Stimulated activated CD8-positive, alpha-beta memory T cell treated with anti-CD3 and anti-CD28 coated beads, Interleukin-4, amount 100 ng/mL, for 1 hour (primary cell): ENCODE measurements at places on chromosomes 4 and X.

GRCh38 chr4:17347445-17347844 is 164.4 kb downstream of the QDPR start:
- no peak for DNase-seq

GRCh38 chr4:12118651-12119213 is 690.0 kb upstream of the HS3ST1 start:
- DNase-seq, result no peak

DNA sequence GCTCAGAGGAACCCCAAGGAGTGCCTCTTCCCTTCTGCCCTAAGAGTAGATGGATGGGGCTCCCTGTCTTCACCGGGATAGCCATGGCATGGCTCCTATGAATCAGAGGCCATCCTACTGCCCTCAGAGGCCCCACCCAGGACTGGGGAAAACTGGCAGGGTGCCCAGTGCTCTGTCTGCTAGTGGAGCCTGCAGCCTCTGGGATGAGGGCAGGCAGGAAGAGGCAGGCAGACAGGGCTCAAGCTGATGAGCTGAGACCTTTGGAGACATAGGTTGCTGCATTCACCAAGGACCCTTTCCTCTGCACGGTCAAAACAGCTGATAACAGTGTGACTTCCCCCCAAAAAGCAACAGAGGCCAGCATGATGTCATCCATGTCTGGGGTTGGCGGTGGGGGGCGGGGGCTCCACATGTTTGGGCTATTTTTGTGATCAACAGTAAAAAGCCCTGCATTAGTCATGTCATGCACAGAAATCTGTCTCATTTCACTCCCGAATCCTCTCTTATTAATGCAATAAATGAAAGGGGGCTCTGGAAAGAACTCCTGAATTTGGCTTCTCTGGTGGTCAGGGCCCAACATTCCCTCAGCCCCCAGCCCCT is 207.6 kb upstream of the MAMLD1 start:
- DNase-seq, result no peak

- DNase-seq, result no peak
These were observed 1144.8 kb downstream of the ADGRL3 start for GRCh38 chr4:62344915-62345314.

DNA sequence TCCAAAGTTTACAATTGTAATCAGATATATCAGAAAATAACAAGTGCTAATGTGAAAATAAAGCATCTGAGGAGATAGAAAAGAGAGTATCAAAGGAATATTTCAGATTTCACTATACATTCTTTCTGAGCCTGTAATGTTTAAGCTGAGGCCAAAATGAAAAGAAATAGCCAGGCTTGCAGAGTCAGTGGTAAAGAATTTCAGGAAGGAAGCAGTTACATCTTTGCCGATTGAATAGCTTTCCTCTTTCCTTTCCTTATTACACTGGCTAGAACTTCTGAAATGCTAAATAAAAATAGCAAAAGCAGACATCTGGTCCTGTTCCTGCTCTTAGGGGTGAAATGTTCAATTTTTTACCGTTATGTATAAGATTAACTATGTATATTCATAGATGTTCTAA is 1441.6 kb upstream of the PCDH7 start:
- no peak for DNase-seq

DNA sequence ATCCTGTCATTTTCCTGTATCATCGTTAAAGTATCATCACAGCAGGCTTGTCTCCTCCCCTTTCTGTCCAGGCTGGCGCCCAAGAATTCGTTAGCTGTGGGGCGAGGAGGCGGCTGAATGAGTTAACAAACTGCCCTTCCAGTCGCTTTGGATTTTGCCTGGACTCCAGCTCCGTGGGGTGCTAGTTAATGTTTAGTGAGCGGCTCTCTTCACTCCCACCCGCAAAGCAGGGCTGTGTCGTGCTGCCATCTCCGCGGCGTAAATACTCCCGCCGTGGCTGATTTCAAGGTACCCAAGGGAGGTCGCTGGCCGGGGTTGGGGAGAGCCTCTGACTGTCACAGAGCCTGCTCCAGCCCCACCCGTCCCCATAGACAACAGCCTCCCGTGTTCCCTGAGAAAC is 44.9 kb upstream of the SPRY1 start:
- no peak for DNase-seq

- DNase-seq, result no peak
These were observed 196.6 kb upstream of the AGA start for GRCh38 chr4:177638871-177639270.

GRCh38 chrX:3548765-3549391 is 164.6 kb downstream of the PRKX start:
- DNase-seq, result no peak

DNA sequence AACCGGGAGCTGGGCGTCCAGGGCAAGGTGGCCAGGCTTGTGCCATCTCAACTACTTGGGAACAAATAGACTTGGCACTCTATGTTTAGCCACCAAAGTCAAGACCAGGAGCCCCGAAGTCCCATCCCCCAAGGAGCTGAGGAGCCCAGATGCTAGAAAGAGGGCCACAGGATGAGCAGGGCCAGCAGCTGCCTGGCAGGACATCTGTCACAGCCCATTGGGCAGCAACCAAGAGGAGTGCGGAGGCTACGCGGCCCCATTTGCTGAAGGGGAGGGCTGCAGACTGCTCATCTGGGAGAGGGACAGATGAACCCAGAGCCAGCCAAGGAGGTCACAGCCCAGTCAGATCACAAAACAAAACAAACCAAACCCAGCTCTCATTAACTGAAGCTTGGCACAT is 22.9 kb upstream of the SOWAHD start:
- no peak for DNase-seq

GRCh38 chr4:45693746-45694145 is 430.1 kb downstream of the GABRG1 start:
- no peak for DNase-seq

DNA sequence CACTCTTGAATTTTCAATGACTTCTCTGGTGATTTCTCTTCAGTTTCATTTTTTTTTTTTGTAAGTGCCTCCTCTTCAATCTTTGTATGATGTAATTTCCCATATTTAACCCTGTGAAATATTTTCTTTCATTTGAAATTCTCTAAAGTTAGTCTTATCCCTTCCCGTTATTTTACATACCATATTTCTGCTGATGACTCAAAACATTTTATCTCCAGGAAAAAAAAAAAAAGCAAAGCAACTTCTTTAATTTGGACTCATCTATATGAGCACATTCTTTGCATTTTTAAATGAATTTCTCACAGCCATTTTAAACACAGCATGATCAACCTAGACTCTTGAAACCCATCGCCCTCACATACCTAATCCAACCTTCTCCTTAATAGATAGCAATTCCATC is 1831.4 kb downstream of the ARAP2 start:
- DNase-seq, result no peak

GRCh38 chrX:132382068-132382467 is 106.8 kb downstream of the MBNL3 start:
- no peak for DNase-seq

GRCh38 chr4:141702472-141703182 is 66.2 kb downstream of the IL15 start:
- DNase-seq, result no peak

- no peak for DNase-seq
These were observed 159.6 kb upstream of the KLF3 start for GRCh38 chr4:38504396-38504715.

DNA sequence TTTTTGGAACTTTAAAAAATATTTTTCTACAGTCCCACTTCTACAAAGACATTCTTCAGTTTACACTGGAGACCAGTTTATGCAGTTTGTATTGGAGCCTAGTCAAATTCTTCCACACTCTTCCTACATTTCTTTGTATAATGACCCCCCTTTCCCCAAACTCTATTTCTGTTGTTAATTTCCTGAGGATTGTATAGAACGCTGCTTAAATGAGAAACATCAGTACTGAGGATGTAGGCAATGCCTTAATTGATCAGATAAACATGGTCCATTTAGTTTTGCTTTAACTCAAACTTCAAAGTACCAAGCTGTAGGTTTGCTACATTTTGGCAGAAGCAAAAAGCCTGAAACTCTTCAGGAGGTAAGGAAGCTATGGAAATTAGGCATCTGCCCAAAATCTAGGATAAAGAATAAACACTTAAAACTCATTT is 155.5 kb downstream of the SLC7A11 start:
- no peak for DNase-seq

- no peak for DNase-seq
These were observed 250.5 kb upstream of the GPRIN3 start for GRCh38 chr4:89558147-89558546.

GRCh38 chrX:74324131-74324530 is 20.2 kb downstream of the ZCCHC13 start:
- no peak for DNase-seq

- no peak for DNase-seq
These were observed 1.6 kb upstream of the ZC4H2 start for GRCh38 chrX:64977830-64978229.

GRCh38 chr4:150212927-150213326 is 134.7 kb downstream of the DCLK2 start:
- DNase-seq, result no peak
